ENCODE measurements at places on chromosomes 3 and 15. TPM values are rescaled to one million over a fixed set of nuclear protein-coding genes. Genes with fewer than 3 reads are reported as not detected.

GRCh38 chr15:40506964-40507571, 36.3 kb downstream of the CHST14 start:
- DNase-seq, result peak; percentile 91

Gene COMMD2
- total RNA-seq, result 46.8 TPM

GRCh38 chr15:39188930-39189329, 391.9 kb upstream of the THBS1 start:
- no peak for DNase-seq

DNA sequence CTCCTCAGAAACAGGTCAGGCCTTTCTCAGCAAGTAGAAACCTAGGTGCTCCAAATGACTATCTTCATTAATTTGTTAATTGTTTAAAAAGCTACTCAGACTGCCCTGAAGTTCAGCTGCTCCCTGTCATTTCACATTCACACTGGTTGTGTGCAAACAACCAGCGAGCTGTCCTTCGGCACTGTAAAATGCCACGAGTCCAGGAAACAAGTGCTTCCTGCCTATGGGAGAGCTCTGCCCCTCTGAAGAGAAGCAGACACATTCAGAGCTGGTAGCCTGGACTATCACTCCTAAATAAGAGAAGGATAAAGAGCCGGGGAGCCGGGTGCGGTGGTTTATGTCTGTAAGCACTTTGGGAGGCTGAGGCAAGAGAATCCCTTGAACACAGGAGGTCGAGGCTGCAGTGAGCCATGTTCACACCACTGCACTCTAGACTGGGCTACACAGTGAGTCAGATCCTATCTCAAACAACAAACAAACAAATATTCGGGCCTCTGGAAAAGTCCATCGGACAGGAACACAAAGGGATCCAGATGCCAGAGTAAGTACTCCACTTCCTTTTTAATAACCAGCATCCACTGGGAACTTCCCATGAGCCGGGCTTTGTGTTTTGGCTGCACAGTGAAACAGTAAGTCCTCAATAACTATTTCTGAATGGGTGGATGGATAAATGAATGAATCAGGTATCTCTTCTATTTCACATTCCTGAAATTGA, 114.4 kb upstream of the WNT5A start:
- DNase-seq, result no peak

DNA sequence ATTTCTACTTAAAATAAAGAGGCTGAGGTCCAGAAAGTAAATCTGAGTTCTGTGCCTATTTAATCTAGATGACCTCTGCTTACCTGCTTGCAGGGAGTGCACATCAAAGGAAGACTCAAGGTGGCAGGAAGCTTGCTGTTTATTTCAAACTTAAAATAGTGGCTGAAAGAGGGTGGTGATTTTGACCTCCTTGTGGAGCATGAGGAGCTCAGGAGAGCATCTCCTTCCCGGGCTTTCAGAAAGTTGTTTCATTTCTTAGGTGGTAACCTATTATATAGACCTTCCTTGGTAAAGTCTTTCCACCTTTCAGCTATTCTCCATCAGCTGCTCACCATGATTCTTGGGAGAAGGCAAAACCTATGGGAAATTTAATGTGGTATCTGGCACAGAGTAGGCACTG, 494 bp downstream of the GCSAM start:
- DNase-seq, result no peak

Gene FAM81A
- 0.41 TPM for total RNA-seq
